Caudate nucleus (tissue), 63 donors: ENCODE measurements at places on chromosomes 6 and 20.

DNA sequence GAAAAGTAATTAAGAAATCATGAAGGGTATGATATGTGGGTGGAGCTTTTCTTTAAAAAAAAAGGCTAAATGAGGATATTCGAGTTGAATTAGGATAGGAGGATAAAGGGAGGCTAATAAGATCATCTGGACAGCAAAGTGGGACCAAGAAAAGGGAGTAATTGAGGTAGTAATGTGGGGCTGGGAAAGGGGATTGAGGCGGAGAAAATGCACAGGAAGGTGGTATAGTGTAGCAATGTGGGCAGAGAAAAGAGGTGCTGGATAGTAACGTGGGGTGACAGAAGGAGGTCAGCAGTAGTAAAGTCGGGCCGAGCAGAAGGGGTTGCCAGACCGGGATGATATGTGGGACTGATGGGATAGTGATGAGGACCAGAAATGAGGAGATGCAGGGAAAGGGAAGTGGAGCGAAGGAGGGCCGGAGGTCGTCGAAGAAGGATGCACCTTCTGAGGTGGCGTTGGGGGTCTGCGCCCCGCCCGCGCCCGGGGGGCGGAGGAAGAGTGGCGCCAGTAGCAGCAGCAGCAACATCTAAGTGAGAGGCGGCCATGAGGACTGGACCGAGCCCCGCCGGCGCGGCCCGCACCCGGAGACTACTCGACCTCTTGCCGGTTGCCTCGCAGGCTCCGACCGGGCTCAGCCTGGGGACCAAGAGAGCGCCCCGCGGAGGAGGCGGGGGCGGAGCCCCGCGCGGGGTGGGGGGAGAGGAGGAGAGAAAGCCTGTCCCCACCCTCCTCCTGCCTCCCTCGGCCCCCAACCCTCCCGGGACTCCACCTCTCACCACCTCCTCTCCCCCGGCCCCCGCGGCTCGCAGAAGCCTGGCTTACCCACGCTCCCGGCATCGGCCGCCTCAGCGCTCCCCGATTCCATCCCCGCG is 887 bp downstream of the GABBR1 start:
- DNase-seq, result no peak

- DNase-seq, result no peak
These were observed 30.7 kb downstream of the PTPN1 start for GRCh38 chr20:50540620-50541605.

DNA sequence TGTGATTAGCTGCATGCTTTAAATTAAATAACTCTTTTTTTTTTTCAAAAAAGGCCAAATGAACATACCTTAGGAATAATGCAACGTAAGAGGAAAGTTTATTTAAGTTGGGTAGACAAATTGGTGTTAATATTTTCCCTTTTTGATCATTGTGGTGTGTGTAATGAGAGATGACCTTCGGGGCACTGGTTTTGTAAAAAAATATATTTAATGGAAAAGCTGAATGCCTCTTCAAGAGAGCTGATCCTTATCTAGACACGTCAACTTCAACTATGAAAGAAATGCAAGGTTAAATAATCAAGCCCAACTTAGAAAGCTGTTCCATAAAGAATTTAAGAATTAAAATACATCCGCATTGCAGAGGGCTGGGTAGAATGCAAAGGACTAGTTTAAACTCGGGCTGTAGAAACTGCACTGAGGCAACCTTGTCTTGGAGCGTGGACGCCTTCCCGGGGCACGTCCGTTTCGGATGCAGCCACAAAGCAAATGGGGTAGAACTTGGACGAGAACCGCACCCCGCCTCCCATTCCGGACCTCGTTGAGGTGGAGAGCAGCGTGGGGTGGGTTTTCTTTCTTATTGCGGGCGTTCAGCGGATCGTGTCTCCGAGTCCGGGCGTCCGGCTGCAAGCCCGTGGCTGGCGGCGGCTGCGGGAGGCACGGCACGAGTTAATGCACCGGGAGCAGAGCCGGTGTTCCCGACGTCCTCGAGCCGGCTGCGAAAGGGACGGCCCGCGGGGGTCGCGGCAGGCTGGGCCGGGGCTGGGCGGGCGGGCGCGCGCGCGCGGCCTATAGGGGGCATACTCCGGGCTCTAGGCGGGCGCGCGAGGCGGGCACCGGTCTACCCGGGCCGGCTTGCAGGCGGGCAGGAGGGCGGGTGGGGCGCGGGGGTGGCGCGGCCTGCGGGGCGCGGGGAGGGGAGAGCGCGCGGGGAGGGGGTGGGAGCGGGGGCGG is 1.9 kb downstream of the JARID2 start:
- DNase-seq, result peak; percentile 55

GRCh38 chr20:60697252-60697651 is 554.8 kb upstream of the CDH4 start:
- DNase-seq, result no peak

DNA sequence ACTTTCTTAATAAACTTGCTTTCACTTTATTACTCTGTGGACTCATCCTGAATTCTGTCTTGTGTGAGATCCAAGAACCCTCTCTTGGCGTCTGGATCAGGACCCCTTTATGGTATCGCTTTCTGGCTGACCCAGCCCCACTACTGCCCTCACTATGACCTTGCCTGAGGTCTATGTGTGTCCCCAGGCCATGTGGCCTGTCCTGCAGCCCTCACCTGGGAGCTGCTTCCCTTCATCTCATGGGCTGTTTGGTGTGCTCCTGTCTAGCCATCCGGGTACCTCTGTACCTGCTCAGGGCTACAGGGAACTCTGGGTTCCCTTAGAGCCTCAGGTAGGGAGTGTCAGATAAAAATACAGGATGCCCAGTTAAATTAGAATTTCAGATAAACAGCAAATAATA is 94.5 kb downstream of the SCP2D1 start:
- DNase-seq, result no peak
